ENCODE measurements at places on chromosomes 11 and 22.

DNA sequence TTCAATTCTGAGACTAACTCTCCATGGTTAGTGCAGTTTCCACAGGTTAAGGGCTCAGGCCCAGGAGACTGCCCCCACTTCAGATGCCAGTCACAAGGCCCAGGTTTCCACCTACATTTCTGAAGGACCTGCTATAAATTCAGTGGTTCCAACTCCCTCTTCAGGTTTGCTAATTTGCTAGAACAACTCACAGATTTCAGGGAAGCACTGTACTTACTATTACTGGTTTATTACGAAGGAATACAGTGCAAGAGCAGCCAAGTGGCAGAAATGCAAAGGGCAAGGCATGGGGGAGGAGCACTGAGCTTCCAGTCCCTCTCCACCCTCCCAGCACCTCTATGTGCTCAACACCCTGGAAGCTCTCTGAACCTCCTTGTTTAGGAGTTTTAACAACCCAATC lies 39.3 kb upstream of the SPON1 start:
- H3K4me3 ChIP-seq: no peak overlapping the region
- no peak for DNase-seq
- H3K27me3 ChIP-seq: peaks cover 3% of the 10 kb centered on the region
- peaks cover 23% of the 10 kb centered on the region for H3K4me1 ChIP-seq

DNA sequence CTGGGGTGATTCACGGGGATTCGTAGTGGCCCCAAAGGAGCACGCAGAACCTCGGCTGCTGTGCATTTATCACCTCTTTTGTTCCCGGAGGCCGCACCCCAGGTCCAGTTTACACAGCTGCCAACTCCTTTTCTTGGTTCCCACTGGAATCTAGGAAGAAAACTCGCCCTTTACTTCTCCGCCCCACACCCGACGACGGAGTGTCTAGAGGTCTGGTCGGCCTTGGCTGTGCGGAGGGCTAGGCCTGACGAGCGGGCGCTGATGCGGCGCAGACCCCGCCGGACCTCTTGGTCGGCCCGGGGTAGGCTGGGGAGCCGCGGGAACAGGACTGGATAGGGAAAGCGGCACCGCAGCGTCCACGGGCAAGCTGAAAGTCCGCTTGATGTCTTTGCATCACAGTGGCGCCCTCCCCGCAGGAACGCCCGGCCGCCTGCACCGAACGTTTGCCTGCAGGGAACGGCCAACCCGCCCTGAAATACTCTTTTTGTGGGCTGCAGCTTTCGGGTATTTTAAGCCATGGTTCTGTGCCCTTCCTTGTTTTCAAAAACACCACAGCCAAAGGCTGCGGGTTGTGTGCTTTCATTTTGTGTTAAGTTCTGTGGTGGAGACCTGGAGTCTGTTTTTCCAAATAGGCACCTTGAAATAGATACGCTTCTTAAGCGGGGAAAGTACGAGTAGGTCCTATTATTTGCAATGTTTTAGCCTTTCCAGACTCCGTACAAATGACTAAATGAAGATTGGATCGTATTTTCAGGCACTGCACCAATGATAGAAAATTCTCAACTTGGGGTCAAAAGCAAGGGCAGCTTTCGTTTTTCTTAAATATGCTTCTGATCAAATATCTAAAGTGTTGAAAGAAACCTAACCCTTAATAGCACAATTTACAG lies 829 bp upstream of the ZBED5 start:
- DNase-seq: peak; percentile 68
- H3K4me1 ChIP-seq: peaks cover 27% of the 10 kb centered on the region

DNA sequence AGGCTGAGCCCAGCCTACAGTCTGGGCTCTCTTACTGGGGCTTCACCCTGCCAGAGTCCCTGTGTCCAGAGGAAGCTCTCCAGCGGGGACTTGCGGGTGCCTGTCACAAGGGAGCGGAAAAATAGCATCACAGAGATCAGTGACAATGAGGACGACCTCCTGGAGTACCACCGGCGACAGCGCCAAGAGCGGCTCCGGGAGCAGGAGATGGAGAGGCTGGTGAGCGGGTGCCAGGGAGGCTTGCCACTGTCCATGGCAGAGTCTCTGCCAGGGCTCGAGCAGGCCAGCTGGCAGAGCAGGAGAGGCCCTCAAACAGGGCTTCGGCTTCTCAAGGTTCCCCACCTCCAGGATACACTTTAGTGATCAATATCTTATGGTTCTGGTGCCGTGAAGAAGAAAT lies 21.0 kb downstream of the PHLDB1 start:
- peaks cover 4% of the 10 kb centered on the region for H3K27me3 ChIP-seq
- H3K4me1 ChIP-seq: peaks cover 17% of the 10 kb centered on the region
- H3K27ac ChIP-seq: no peak overlapping the region
- peaks cover 18% of the 10 kb centered on the region for H3K36me3 ChIP-seq

GRCh38 chr11:2393111-2393868 lies 7.3 kb upstream of the TSSC4 start:
- H3K27me3 ChIP-seq: peaks cover 11% of the 10 kb centered on the region
- no peak overlapping the region for H3K27ac ChIP-seq
- DNase-seq: no peak
